ENCODE measurements at places on chromosomes 3 and 15.
A peak's percentile ranks its signal among the peaks of the same experiment; 100 is the strongest.

DNA sequence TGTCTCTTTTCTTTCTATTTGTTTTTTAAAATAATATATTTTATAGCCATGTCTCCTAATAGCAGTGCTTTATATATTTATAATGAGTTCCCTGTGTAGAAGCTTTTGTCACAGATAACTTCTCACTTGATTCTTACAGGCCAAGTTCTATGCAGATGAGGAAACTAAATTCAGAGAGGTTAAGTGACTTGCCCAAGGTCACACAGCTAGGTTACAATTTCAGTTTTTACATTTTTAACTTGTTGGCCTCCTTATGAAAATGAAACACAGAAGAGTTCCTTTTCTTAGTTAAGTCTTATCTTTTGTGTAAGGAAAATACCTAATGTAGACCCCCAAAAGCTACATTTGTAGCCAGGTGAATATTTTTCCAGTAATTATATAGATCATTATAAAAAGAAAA lies 83.3 kb upstream of the SOX2 start:
- no peak for DNase-seq

DNA sequence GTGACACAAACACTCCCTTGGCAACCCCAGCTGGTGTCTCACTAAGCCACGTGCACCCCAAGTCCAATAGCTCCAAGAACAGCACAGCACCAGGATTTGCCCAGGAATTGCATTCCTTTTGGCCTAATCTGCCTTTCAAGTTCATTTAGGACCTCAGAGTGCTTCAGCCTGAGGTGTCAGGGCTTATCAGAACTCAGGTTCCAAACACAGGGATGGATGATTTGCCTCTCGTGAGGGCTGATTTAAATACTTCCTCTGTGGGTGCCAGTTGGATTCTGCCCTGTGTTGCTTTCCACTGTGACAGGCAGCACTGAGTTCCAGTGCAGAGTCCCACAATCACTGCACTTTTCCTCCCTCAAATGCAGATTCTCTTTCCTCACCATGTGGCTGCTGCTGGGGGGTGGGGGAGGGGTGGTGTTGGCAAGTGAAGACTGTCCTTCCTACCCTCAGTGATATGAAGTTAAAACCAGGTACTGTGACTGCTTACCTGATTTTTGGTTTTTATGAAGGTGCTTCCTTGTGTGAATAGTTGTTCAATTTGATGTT lies 204.3 kb upstream of the STAC start:
- DNase-seq, result no peak

GRCh38 chr15:37057256-37057655 lies 43.1 kb downstream of the MEIS2 start:
- DNase-seq, result no peak

- no peak for DNase-seq
Measured at GRCh38 chr3:59137415-59137814, 87.6 kb upstream of the CFAP20DC start.

GRCh38 chr15:80456517-80457492 lies 52.6 kb downstream of the ARNT2 start:
- DNase-seq, result no peak

GRCh38 chr3:108114423-108115065 lies 23.7 kb upstream of the CD47 start:
- DNase-seq, result peak; percentile 30

All from T47D (cell line).